ENCODE measurements at places on chromosomes 11 and 22.

DNA sequence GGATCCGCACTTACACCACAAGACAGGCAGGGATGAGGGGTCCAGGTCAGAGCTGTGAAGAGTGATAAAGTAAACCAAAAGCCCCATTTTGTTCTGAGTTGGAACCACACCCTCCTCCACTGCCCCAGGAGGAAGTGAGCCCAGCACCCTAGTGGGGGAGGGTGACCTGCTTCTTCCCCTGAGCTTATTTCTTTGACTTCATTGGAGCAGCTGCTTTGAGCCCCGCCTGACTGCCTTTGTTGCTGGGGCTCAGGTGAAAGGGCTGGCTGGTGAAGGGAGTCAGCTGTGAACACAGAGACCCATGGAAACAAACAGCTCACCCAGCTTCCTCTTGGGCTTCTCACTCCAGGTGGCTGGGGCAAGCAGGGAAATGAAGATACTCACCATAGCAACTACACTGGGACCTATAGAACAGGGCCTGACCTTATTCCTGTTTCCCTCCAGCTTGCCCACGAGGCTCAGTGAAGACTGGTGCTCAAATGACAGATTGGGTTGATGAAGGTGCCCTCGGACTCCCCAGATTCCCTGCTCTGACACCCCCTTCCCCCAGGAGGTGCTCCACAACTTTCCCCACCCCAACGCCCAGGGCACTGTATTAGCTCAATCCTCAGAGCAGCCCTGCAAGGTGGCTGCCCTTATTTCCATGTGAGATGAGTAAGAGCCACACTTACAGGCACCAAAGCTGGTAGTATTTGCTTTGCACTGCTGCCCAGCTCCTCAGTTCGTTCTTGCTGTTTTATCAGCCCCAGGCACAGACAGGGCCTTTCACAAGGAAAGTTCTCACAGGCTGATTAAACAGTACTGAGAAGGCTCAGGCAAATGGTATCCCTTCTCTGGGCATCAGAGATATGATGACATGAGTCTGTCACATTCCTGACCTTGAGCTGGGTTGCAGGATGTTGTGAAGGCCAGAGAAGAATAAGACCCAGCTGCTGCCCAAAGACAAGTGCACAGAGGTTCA lies 2.4 kb downstream of the UCP2 start:
- no peak for DNase-seq

DNA sequence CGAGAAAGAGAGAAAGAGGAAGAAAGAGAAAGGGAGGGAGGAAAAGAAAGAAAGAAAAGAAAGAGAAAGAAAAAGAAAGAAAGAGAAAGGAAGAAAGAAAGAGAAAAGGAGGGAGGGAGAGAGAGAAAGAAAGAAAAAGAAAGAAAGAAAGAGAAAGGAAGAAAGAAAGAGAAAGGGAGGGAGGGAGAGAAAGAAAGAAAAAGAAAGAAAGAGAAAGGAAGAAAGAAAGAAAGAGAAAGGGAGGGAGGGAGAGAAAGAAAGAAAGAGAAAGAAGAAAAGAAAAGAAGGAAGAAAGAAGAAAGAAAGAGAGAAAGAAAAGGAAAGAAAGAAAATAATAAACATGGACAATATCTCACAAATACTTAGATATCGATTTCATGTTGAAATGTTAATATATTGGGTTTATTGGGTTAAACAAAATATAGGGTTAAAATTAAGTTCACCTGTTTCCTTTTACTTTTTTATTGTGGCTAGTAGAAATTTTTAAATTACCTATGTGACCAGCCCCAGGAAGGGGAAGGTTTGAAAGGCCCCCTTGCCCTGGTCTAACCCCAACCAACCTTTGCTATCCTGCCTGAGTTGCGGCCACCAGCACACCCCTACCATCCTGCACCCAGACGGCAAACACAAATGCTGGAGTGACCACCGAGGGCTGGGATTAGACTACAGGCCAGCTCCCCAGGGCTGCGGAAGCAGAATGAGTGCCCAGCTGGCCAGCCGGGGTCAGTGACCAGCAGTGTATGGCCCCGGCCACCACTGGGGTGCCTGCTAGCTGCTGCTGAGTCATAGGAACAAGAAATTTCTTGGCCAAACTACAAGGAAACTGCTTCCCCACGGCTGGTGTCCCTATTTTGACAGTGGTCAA lies 81.0 kb upstream of the FGF3 start:
- DNase-seq, result no peak

- DNase-seq, result peak; percentile 55
Observed at GRCh38 chr11:100930185-100930778, 199.3 kb downstream of the PGR start.

DNA sequence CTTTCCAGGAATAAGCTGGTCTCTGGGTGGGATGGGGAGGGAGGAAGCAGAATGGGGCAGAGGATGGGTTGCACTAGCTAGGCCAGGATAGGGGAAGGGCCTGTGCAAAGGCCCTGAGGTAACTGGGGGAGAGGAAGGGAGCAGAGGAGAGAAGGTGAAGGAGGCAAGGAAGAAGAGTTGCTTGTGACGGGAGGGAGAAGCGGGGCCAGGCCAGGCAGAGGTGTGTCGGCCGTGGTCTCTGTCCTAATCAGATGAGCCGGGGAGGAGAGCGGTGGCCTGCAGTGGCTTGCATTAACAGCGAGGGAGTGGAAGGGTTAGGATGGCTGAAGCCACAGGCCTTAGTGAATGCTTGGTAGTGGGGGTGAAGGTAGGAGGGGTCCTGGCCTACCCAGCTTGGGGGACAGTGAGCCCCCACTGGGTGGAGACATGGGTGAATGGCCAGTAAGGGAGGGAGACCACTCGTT lies 6.0 kb upstream of the DERL3 start:
- no peak for DNase-seq

DNA sequence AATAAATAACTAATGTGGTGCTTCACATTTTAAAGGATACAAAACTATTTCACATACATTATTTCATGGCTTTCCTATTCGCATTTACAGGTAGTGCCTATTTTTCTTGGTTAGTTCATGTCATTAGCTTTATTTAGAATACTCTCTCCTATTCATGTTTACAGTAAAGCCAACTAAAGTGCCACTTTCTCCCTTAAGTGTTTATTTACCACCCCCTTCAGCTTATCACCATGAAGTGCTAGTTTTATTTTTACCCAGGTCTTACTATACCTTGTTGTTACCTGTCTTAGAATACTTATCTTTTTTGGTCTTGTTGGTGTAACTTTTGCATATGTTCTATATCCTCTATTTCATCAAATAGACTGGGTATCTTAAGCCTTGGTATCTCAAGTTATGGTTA lies 715.2 kb upstream of the TENM4 start:
- no peak for DNase-seq

GRCh38 chr11:114774599-114775361 lies 96.5 kb downstream of the NXPE2 start:
- no peak for DNase-seq

GRCh38 chr11:123195188-123196059 lies at the start of gene CLMP:
CLMP (minus strand) TSS chr11:123195248; CDS start chr11:123194940, 308 bp downstream.
- DNase-seq, result no peak

- DNase-seq, result no peak
Observed at GRCh38 chr11:121110871-121111724, 10.1 kb downstream of the TECTA start.

GRCh38 chr11:123253223-123253622 lies 58.2 kb upstream of the CLMP start:
- DNase-seq, result no peak

- peak; percentile 84 for DNase-seq
Observed at GRCh38 chr11:120547811-120548681, 36.5 kb downstream of the GRIK4 start.

DNA sequence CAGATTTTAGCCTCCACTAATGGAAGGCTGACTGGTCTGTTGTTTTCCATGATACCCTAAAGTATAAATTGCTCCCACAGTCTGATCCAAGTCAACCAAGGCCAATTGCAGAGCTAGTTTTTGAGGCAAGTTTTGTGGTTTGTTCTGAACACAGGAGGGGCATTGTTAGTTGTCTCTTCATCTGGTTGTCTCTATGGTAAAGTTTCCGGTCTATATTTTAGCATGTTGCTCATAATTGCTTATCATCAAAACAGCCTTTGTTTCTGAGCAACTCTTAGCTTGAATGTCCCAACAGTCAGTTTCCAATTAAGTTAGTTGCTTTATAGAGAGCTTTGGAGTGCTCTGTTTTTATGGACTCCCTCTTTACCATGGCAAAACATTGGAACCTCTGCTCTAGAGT lies 217.6 kb upstream of the CARD18 start:
- DNase-seq, result no peak

DNA sequence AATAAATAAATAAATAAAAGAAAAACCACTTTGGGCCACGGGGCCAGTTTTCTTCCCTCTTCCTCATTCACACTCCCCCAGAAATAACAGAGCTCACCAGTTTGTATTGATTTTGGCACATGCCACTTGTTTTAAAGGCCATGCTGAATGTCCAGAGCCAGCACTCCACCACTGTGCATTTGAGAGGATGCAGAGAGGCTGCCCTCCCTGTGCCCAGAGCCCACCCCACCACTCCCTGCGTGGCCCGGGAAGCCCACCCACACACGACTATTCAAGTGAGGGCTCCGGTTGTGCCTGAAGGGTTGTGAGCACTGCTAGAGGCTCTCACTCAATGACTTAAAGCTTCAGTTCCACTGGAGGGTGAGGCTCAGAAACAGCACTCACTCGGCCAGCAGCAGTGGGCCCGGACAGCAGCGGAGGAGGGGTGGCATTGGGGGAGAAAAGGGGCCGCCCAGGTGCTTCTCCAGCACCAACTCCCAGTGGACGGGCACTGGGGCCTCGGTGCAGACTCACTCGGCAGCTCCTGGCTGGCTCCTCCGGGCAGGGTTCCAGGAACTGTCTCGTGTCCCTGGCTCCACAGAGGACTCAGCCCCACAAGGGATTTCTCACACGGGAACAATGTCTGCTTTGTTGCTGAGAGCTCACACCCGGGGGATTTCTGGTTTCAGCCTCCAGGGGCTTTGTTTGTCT lies 112.7 kb downstream of the SHANK2 start:
- DNase-seq, result no peak

DNA sequence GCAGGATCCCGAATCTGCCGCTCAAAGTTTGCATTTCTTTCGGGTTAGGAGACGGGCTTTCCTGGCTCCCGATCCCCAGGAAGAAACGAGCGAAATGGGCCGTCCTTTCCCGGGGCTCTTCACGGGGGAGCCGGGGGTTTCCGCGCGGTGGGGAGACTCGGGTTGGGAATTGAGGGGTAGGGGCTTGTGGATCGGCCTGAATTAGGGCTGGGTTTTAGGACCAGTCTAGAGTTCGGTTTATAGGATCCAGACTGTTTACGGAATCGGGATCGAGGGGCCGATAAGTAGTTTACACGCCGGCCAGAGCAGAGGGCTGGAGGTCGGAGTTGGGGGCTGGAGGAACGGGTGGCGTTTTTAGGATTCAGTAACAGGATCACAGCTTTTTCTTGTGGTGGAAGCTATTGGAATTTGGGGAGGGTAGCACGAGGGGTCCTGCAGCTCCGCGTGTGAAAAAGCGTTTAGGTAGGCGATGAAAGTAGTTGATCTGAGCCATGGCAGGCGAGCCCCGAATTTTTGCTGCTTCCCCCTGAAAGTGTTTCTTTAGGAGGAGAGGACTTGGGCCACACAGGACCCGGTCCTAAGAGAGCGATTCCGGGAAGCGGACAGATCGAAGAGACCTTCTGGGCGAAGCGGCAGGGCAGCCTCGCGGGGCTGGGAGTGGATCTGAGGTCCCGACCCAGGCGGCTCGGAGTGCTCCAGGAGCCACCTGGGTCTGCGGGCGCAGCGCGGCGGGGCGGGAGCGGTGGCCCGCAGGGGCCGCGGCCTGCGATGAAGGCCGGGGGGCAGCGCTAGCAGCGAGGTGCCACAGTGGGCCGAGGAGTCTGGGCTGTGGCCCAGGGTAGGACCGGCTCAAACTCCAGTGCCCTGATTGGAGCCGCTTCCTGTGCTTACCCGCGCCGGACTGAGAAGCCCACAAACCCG lies 1.6 kb downstream of the PKNOX2 start:
- no peak for DNase-seq

GRCh38 chr11:121595717-121596161 lies 143.0 kb upstream of the SORL1-AS1 start:
- DNase-seq, result peak; percentile 98

GRCh38 chr11:88480223-88480622 lies 142.7 kb upstream of the CTSC start:
- DNase-seq, result peak; percentile 66

DNA sequence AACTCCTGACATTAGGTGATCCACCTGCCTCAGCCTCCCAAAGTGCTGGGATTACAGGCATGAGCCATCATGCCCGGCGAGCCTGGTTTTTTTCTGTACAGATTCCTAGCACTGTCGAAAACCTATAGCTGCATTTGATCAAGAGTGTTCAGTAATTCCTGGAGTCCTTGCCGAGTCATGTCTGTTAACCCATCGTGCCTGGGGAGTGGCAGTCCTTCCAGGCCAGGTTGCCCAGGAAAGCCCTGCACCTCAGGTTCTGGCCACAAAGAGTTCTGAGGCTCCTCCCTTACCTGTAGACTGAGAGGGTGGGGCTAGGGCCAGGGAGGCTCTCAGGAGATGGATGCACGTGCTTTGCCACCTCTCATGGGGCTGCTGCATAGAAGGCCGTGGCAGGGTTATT lies 17.0 kb downstream of the YDJC start:
- DNase-seq, result no peak

GRCh38 chr22:33405194-33405593 lies 347.0 kb upstream of the SYN3 start:
- no peak for DNase-seq

DNA sequence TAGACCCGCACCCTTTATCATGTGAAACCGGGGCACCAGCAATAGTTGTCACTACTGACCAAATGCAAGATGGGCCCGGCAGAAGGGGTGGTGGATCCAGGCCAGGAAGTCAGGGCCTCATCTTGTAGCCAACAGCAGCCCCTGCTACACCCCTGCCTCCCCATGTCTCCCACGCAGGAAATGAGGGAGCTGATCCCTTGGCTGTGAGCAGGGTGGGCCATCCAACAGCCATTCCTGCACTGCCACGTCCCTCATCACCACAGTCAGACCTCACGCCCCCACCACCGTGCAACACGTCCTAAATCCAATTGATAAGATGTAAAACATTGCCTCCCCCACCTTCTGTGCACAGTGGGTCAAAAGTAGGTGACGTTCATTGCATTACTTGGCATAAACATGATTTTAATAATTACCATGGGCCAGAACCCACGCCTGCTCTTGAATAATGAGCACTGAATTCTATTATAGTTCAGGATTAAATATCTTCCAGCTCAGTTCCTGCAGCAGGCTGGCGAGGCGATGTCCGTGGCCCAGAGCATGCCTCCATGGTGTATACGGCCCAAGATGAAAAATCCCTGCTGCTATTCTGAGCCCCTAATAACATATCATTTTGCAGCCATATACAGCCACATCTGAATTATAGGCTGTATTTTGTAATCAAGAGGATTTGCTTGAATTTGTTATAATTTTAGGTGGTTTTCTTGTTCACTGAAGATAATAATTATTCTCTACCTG lies 1373.8 kb downstream of the BRD1 start:
- no peak for DNase-seq

- no peak for DNase-seq
Observed at GRCh38 chr11:126039485-126040271, 23.0 kb downstream of the CDON start.

DNA sequence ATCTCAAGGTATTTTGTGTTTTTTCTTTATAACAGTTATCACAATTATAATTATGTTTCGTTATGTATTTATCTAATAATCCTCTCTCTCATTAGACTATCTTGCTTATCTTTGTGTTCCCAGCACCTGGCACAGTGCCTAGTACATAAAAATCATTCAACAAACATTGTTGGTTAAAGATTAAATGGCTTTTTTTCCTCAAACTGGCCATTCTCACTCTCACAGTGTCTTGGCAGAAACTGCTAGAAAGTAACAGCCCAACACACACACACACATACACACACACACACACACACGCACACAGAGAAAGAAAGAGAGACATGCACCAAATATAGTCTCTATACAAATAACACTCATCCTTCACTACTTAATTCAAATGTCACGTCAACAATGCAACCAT lies 36.8 kb downstream of the OR10A6 start:
- DNase-seq, result no peak

GRCh38 chr22:40597526-40598430 lies 38.7 kb downstream of the MRTFA start:
- no peak for DNase-seq

Measured in HFF-Myc (cell line).